Right cardiac atrium (tissue), 5 donors: ENCODE measurements at places on chromosomes 5 and 9. TPM values are rescaled to one million over a fixed set of nuclear protein-coding genes. Genes with fewer than 3 reads are reported as not detected.

PFN3 gene
- total RNA-seq: not detected

HK3 gene
- total RNA-seq: 11.6 TPM

SPTLC1 gene
- 31.5 TPM for total RNA-seq

PLEKHG4B gene
- not detected for total RNA-seq

SPACA9 gene
- 9.4 TPM for total RNA-seq

GGTA1 gene
- total RNA-seq: 12.3 TPM

SLC6A7 gene
- total RNA-seq: not detected

PCDHA12 gene
- 0.20 TPM for total RNA-seq

GAPVD1 gene
- 33.1 TPM for total RNA-seq

LRRC19 gene
- total RNA-seq: not detected

LCN9 gene
- total RNA-seq: not detected

SLC46A2 gene
- total RNA-seq: not detected

ADAMTS6 gene
- 1.2 TPM for total RNA-seq

CDC25C gene
- total RNA-seq: not detected

ACOT12 gene
- not detected for total RNA-seq

MARCHF11 gene
- 2.7 TPM for total RNA-seq

TNFSF15 gene
- total RNA-seq: not detected

MYMK gene
- not detected for total RNA-seq

LOX gene
- 9.5 TPM for total RNA-seq

DND1 gene
- total RNA-seq: 0.58 TPM

WNK2 gene
- total RNA-seq: 310 TPM

ZNF169 gene
- total RNA-seq: 2.6 TPM

SLC4A9 gene
- total RNA-seq: 0.26 TPM

PGM5 gene
- total RNA-seq: 315 TPM

PCA3 gene
- total RNA-seq: not detected
